Psoas muscle (tissue), 8 donors: ENCODE measurements at places on chromosomes 12 and 14. TPM values are rescaled to one million over a fixed set of nuclear protein-coding genes. Genes with fewer than 3 reads are reported as not detected.

- DNase-seq = no peak
Measured at GRCh38 chr14:98752660-98753059, 519.3 kb downstream of the BCL11B start.

DNA sequence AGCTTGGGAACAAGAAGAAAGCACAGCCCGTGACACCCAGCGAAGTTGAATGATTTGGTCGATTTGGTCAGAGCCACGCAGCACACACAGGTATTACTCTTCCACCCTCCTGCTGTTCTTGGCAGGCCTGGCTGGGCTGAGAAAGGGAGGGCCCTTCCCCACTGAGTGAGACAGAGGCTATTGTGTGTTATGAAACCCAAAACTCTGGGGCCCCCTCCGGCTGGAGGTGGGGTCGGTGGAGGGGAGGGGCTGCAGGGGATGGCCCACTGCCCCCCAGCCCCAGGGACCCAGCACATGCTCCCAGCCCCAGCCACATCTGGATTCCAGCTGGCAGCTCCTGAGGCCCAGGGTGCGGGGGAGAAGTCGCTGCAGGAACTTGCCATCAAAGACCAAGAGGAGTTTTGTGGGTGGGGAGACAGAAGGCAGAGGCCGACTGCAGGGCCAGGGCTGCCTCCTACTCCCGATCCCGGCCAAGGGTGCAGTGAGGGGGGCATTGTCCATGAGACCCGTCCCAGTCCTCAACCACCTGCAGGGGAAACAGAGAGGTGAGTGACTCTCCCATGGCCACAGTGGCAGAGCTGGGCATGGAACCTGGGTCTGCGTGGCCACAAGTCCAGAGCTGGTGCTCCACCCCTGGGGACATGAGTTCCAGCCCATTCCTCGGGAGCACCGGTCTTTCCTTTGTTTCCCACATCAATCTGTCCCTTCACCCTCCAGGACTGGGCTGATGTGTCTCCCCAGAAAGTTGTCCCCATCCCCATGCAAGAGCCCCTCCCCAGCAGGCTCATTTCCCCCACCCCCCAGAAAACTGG, 8.7 kb downstream of the TMEM119 start:
- no peak for DNase-seq

DNA sequence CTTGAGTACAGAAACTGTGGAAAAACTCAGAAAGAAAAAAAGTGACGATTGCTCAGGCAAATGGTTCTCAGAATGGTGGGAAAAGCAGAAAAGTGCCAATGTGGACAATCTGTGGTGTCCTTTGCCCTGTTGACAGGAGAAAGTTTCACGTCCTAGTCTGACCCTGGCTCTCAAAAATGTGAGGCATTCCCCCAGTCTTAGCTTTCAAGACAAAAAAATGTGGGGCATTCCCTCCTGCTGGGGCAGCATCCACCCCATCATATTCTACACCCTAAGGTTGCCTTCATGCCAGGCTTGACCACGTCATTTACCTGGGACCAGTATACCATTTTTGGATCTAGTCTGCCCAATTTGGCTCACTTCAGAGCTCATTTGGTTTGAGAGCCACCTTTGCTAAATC, 20.7 kb upstream of the ANAPC7 start:
- DNase-seq = no peak

- DNase-seq = no peak
Measured at GRCh38 chr12:121184984-121185889, 24.7 kb upstream of the P2RX4 start.

SLC25A47 gene
- not detected for total RNA-seq

DNA sequence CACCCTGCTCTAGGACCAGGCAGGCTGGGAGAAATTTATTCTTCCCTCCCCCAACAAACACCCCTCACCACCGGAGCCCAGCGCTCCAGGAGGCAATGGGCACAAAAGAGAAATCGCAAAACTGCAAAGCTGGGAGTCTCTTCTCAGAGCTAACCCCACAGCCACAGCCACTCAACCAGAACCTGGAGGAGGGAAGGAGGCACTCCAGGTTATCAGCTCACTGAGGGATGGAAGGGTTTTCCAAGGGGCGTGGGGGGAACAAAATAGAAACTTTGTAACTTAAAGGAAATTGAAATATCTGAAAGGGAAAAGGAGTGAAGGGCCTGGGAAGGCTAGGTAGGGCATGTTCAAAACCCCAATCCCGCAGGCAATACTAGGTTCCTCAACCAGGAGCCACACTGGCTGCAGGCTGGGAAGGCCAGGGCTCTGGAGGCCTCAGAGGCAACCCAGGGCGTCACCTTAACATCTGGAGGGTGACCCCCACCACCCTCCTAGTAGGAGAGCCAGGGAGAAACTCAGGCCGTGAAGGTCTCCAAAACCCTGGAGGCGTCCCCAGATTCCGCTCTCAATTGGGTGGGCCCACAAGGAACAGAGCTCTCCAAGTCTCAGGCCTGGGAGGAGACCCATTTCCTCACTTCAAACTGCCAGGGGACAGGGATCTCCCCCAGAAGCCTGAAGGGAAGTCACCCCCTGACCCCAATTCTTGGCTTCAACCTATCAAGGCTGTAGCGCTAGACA, 3.2 kb downstream of the KDM2B start:
- DNase-seq = no peak

OAS2 gene
- total RNA-seq = 2.2 TPM

CYP27B1 gene
- 0.42 TPM for total RNA-seq

DNA sequence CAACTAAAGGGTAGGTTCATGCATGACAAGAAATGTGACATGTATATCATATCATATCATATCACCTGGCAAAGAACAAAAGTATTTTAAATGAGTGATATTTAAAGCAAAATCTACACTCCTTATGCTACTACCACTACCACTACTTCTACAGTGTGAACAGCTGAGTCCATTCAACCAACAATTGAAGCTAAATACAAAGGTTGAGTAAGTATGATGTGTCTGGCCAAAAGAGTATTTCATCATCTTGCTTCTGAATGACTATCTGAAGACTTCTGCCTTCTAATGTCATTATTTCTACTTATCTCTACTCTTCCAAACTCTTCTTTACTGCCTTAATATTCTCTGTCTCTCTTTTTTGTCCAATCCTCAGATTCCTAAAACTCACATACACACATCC, 292.6 kb upstream of the CAND1 start:
- DNase-seq = no peak

GRCh38 chr12:115584156-115584555, 693.3 kb downstream of the MED13L start:
- DNase-seq = no peak

LRRC9 gene
- not detected for total RNA-seq

CMTM5 gene
- not detected for total RNA-seq

ZNF410 gene
- total RNA-seq = 22.7 TPM

DNA sequence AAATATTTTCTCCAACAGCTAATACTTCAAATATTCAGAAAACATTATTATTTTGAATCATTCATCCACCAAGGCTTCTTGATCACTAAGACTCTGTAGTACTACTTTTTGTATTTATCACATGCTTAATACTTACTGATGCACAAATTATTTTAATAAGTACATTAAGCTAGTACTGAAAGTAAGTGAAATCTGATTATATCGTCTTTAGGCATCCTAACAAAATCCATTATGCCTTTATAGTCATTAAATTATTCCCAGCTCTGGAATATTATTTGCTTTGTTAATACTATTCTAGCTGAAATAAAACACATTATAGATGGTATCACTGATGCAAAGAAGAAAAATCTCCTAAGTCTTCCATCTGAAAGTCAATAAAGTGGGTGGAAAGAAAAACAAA, 75.1 kb upstream of the TTC7B start:
- DNase-seq = no peak

DNA sequence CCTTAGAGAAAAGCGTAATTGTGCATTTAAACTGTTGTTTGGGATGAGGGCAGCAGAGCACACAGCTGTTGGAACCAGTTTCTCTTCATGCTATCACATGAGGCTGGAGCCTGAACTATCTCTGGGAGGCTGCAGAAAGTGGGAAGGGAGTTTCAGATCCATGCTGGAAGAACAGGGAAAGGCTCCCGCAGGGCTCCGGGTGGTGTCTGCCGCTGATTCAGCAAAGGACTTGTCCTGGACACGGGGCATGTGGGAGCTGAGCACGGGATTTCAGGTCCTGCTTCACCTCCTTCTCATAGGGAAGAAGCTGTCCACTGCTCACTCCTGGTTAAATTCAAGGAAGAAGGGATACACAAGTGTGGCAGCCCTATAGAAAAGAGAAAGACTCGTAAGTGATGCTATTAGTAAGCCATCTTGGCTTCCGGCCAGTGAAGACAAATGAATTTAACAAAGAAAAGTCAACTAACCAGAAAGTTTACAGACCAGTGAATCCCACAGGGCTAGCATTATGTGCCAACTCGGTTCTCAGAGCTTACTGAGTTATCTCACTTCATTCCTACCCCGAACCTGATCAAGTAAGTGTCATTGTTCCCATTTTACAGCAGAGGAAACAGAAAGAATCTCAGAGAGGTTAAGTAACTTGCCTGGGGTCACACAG, 6.7 kb upstream of the FZD10 start:
- no peak for DNase-seq

KRT8 gene
- total RNA-seq = 1.3 TPM

GRCh38 chr12:2101771-2102170, 49.0 kb downstream of the CACNA1C start:
- no peak for DNase-seq

TAS2R46 gene
- 0.51 TPM for total RNA-seq

DNA sequence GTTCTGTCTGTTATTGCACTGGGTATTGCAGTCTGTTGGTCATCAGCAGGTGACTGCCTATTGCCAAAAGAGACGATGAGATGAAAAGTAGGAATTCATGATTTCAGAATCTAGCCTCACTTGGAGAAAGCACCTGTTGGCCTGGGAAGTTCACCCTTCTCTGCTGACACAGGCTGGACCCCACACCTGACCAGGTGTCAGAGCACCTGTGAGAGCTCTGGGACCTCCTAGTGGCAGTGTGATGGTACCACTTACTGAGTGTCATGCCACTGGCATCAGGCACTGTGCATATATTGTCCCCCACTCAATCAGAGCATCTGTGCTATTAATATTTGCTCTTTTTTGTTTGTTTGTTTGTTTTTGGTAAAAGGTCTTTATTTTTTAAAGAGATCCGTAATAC, 68.0 kb downstream of the RASSF3 start:
- DNase-seq = no peak

GRCh38 chr14:75299576-75299975, 20.9 kb downstream of the FOS start:
- no peak for DNase-seq

RARG gene
- 6.1 TPM for total RNA-seq

DNA sequence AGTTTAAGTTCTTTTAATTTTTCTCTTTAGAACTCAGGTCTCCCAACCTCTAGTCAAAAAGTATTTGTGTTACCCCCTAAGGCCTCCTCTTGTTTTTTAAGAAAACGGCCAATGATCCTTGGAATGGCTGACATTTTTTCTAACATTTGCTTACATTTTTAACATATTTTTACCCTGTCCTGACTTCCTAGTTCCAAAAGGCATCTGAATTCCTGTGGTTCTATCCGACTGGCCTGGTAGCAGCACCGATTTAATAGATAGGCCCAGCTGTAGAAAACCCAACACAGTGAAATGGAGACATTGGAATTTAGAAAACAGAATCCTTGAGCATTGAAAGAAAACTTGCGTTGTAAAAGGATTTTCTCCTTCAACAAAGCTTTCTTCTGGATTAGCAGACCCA, 134.7 kb upstream of the GSC start:
- no peak for DNase-seq

DNA sequence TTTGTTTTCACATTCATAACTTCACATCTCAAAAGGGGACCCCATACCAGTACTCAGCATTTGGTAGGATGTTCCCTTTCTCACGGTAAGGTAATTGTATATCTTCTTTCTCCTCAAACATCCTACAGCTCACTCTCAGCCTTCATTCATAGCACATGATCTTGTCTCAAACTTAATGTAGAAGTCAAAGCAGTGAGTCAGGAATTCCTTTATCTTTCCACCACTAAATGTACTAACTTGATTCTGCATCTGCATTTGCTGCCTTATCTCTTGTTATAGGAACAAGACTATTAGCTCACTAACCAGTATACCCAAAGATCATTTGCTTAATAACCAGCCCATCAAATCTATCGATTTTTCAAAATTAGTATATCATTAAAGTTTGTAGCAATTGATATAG, 22.9 kb downstream of the CPSF2 start:
- no peak for DNase-seq

DNA sequence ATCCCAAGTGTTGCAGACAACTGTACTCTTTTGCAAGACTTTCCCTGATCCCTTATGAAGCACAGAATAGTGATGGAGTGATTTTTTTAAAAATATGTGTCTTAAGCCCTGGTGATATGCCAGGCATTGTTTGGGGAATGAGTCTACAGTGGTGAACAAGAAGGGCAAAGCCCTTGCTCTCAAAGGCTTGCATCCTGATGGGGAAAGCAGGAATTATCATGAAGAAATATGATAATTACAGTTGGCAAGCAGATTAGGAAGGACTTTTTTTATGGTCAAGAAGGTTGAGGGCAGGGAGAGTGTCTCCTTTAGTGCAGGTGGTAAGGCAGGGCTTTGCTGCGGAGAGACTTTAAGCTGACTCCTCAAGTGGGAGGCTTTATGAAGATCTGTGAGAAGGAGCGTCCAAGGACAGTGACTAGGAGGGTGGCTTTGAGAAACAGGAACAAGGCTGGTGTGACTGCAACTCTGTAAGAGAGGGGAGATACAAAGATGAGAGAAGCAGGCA, 100.2 kb downstream of the SYNE2 start:
- no peak for DNase-seq

DNA sequence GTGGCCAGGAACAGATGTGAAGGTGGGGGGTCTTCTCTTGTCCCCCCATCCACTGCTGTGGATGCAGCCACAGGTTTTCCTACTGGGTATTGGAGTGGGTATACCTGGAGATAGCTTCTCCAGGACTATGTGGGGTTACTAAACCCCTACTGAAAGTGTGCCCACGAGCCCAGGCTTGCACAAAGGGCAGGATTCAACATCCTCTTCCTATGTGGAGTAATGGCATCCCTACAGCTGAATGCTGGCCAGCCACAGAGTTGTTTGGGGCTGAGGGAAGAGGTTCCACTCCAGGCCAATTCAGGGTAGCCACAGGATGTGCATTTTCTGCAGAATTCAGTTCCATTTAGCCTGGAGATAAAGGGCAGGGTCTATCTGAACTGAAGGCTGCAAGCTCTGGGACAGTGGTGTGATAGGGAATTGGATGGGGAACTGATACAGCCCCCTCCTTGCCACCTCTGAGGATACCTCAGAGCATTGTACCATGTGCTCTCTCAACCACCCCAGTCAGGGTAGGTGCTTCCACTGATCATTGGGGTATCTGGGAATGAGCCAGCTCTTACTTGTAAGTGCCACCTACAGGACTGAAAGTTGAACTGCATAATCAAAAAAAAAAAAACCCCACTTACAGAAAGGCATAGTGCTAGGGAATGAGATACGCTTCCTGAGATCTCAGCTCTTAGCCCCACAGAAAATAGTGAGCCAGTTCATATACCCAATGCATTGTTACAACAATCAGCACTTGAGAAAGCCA, 187.1 kb downstream of the KITLG start:
- no peak for DNase-seq

- DNase-seq = no peak
Measured at GRCh38 chr12:14366209-14367039, 942 bp downstream of the ATF7IP start.

PLA2G1B gene
- 1.0 TPM for total RNA-seq
